ENCODE measurements at places on chromosomes 5 and 9.
A peak's percentile ranks its signal among the peaks of the same experiment; 100 is the strongest.

DNA sequence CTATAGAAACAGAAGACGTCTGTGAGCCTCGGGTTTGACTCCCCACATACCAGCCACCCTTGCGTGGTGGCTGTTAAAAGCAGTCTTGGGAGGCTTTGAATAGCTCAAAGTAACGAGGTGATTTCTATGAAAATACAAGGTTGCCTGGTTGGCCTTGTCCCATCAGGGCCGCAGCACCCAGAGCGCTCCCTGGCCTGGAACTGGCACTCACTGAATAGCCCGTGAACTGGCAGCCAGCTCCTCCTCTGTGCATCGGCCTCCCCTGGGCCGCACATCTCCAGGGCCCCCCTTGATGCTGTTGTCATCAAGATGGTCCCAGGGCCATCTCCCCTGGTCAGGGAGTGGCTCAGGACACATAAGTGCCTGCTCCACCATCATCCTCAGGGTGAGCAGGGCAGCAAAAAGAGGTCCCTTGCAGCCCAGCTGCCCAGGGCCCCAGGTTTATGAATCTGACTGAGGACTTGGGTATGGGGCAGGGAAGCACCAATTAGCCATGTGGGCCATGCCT is 144.6 kb upstream of the PPP1R26 start:
- DNase-seq, result no peak

GRCh38 chr9:123424552-123425225 is 68.7 kb downstream of the CRB2 start:
- no peak for DNase-seq

- no peak for DNase-seq
Observed at GRCh38 chr9:38435521-38435920, 11.3 kb upstream of the IGFBPL1 start.

- DNase-seq, result no peak
Observed at GRCh38 chr5:124634228-124634739, 112.2 kb downstream of the ZNF608 start.

DNA sequence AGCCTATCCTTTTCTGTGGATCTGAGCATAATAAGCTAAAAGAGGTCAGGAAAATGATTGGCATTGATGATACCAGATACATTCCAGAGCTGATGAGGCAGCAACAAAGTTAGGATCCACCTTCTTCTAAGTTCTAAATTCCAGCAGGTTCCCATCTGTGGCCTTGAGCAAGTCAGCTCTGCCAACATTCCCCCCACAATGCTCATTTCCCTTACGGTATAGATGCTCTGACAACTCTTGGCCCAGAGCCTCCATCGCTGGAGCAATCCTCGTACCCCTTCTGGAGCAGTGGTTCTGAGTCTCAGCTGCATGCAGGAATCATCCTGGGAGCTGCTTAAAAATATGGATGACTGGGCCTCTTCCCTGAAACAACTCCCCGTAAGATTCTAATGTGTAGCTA is 78.1 kb downstream of the MED27 start:
- no peak for DNase-seq

GRCh38 chr5:179319123-179319522 is 26.1 kb downstream of the ADAMTS2 start:
- DNase-seq, result peak; percentile 23

GRCh38 chr9:76528642-76529190 is 69.7 kb downstream of the GCNT1 start:
- DNase-seq, result no peak

DNA sequence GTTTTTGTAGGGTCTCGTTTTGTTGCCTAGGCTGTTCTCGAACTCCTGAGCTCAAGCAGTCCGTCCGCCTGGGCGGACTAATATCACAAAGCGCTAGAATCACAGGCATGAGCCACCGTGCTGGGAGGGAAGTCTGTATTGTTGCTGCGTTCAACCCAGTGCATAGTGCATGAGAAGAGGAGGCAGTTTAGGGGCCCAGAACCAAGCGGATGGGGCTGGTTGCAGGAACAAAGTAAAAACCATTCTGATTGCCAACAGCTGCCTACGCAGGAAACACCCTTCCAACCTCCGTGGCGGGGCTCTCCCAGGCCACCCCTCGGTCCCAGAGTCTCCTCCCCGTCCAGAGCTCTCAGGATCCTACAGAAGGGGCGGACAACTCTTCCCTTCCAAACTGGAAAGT is 87.1 kb downstream of the ANXA2R start:
- no peak for DNase-seq

DNA sequence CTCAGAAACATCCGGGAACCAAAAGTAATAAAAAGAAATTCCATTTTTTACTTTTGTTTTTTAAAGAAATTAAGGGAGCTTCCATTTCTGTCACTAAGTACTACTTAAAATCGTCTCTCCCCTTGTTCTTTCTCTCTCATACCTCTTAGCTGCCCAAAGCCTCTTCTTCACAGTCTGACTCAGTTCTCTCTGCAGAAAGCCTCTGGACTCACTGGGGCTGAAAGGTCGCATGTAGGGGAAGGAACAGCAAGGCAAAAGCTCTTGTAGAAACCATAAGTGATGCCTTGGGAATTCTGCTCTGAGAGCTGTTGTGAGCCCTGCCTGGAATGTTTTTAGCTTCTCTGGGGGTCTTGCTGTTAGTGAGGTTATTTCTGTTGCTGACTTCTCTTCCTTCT is 100.8 kb upstream of the RANBP3L start:
- no peak for DNase-seq

DNA sequence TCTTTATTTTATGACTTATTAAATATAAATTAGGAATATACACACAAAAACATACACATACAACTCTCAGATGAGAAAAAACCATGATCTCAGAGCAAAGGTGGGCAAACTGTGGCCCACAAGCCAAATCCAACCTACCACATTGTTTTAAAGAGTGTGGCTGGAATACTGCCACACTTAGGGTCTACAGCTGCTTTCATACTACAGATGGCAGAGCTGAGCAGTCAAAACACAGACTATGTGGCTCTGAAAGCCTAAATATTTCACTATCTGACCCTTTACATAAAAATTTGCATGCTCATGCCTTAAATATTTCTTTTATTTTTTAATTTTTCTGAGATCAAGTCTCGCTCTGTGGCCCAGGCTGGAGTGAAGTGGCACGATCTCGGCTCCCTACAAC is 28.3 kb downstream of the LEAP2 start:
- no peak for DNase-seq

DNA sequence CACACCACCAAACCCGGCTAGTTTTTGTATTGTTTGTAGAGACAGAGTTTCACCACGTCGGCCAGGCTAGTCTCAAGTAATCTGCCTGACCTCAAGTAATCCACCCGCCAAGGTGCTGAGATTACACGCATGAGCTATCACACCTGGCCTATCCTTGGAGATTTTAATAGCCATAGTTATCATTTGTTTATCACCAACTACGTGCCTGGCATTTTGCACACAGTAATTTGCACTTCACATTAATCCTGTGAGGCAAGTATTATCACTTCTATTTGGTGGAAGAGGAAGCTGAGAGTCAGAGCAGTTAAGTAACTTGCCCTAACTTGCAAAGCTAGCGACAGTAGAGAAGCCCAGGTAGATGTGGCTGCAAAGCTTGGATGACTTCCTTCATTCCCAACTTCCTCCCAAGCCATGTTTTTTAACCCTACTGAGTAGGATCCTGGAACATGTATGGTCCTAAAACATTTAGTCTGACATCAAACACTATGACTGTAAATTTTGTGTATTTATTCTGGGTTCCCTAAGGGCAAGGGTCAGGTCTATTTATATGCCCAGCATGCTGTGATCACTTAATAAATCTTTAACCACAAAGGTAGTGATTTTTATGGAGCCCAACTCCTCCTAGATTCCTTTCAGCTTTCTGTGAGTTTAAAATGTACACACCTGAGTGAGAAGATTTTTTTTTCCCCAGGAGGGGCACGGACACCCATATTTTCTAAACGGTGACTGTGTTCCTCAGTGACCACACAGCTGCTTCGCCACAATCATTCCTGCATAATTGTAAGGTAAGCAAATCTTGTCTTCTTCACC is 100.2 kb upstream of the RAI14 start:
- no peak for DNase-seq

GRCh38 chr9:22033012-22033630 is 24.0 kb upstream of the CDKN2B start:
- no peak for DNase-seq

- DNase-seq, result peak; percentile 65
Observed at GRCh38 chr9:19102181-19102630, 498 bp downstream of the HAUS6 start.

GRCh38 chr9:128927731-128928411 is 7.1 kb downstream of the PHYHD1 start:
- DNase-seq, result peak; percentile 62

GRCh38 chr5:43288269-43288831 is 24.9 kb downstream of the HMGCS1 start:
- no peak for DNase-seq

DNA sequence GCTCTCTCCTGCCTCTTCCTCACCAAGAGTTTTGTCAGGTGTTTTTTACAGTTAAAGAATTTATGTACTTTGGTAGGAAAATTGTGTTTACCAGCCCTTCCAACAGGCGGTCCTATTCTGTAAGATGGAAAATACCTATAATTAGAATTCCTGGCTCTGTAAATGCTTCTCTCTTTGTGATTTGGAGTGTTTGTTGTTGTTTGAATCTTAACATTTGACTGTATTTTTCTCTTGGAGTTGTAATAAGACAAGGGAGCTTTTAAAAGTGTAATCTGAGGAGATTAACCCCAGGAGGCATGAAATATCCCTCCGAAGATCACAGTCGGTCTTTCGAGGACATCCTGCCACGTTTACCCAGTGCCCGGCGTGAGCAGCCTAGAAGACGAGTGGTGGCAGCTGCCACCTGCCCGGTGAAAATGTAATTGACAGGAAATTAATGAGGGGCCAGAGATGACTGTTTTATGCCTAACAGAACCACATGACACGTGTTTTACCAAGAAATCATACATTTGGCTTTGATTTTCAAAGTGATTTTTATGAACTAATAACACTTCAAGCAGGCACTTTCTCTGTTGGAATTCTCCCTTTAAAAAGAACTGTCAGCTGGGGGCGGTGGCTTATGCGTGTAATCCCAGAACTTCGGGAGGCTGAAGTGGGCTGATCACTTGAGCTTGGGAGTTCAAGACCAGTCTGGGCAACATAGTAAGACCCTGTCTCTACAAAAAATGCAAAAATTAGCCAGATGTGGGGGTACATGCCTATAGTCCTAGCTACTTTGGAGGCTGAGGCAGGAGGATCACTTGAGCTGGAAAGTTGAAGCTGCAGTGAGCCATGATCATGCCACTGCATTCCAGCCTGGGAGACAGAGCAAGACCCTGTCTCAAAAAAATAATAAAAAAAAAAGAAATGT is 20.0 kb downstream of the ANKRD33B start:
- no peak for DNase-seq

DNA sequence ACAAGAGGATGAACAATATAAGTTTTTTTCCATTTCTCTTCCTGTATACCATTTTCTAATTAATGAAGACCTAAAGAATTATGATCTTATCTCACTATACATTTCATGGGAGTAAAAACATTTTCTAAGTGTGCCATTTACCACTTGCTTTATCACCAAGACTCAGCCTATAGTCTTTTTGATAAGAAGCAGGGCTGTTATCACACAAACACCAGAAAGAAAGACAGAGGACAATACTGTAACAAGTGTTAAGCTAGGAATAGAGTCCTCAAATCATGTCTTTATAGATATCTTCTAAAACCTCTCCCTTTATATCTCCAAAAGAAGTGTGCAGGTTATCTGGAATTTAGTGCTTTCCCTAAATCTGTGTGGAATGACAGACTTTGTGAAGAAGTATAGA is 119.7 kb downstream of the FAM174A start:
- DNase-seq, result no peak

GRCh38 chr5:125476901-125477585 is 730.6 kb upstream of the ZNF608 start:
- DNase-seq, result no peak

GRCh38 chr5:82073179-82073578 is 101.4 kb downstream of the ATG10 start:
- no peak for DNase-seq

- DNase-seq, result no peak
Observed at GRCh38 chr5:77945874-77946273, 169.7 kb upstream of the TBCA start.

- no peak for DNase-seq
Observed at GRCh38 chr5:161256957-161257356, 289.6 kb downstream of the GABRB2 start.

DNA sequence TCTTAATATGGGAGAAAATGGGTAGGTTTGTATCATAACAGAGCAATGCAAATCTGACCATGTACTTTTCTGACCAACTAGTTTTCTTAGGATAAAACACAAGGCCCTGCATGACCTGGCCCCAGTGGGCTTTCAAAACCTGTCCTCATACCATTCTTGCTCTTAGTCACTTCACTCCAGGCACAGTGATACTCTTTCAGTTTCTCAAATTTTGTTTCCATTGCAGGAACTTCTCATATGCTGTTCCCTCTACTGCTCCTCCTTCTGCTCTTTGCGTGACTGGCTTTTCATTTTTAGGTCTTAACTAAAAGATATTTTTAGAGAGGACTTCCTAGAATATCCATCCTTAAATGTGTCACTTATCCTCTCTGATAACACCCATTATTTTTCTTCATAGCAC is 112.4 kb downstream of the INIP start:
- DNase-seq, result no peak

- no peak for DNase-seq
Observed at GRCh38 chr5:112344540-112344939, 74.5 kb downstream of the EPB41L4A start.

GRCh38 chr9:14043483-14043882 is 270.5 kb downstream of the NFIB start:
- no peak for DNase-seq

- peak; percentile 66 for DNase-seq
Observed at GRCh38 chr5:79236970-79237739, 1.2 kb downstream of the JMY start.

- no peak for DNase-seq
Observed at GRCh38 chr9:78821126-78821822, 524.3 kb downstream of the PSAT1 start.

GRCh38 chr5:142597546-142598337 is 88.1 kb downstream of the FGF1 start:
- DNase-seq, result no peak

DNA sequence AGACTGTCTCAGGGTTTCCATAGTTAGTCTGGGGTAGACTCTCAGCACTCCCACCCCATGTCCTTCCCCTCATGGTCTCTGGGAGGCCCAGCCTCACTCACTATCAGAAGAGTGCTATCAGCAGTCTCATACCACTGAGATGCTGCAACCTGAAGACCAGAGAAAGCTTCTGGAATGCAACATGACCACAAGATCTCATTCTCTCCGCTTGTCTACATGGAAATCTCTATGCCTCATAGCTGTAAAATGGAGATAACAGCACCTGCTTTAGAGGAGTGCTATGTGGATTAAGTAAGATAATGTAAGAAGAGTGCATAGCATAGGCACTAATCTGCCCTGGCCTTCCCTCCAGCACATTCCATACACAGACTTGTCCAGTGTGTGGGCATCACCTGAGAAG is 47.0 kb upstream of the ZNF169 start:
- DNase-seq, result no peak
